ENCODE measurements at places on chromosomes 7 and 10.
A peak's percentile ranks its signal among the peaks of the same experiment; 100 is the strongest.

GRCh38 chr10:29392376-29393021, 103.6 kb downstream of the LYZL1 start:
- DNase-seq = peak; percentile 46

DNA sequence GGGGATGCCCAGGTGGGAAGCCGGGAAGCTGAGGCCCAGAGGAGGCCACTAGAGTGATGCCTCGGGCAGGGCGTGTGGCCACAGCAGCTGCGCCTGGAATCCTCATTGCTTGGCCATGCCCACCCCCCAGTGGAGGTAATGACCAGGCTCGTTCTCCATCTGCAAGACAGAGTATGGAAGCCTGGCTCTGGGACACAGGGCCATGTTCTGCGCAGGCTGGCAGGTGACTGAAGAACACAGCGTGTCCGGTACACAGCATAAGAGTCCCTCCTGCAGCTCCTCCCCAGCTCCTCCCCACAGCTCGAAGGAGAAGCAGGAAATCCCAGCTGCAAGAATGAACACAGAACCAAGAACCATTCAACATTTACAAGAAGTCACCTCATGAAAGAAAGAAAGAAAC, 64.8 kb downstream of the SMURF1 start:
- no peak for DNase-seq

DNA sequence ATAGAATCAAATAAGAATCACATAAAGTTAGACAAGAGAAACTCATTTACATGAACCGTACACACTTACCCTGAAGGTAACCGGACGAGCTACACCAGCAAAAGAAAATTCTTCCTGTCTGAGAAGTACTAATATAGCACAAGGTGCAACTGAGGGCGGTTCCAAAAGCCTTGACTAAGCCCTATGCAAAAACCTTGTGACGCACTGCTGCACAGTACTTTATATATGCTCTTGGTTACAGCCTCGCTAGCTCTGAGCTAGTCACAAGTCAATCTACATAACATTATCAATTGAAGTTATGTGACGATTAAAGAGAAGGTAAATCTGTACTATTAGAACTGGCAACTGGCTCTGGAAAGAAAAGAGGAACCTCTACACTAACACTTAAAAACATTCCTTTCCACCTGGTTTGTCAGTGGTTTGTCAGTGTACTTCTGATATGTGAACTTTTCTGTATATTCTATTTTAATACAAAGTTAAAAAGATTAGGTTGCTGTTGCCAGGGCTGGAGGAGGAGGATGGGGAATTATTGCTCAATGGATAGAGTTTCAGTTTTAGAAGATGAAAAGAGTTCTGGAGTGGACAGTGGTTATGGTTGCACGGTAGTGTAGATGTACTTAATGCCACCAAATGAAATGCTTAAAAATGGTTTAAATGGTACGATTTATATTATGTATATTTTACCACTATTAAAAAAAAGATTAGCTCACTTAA, 21.6 kb downstream of the NT5C3A start:
- no peak for DNase-seq

- DNase-seq = no peak
Measured at GRCh38 chr10:123494301-123494808, 171.8 kb upstream of the GPR26 start.

DNA sequence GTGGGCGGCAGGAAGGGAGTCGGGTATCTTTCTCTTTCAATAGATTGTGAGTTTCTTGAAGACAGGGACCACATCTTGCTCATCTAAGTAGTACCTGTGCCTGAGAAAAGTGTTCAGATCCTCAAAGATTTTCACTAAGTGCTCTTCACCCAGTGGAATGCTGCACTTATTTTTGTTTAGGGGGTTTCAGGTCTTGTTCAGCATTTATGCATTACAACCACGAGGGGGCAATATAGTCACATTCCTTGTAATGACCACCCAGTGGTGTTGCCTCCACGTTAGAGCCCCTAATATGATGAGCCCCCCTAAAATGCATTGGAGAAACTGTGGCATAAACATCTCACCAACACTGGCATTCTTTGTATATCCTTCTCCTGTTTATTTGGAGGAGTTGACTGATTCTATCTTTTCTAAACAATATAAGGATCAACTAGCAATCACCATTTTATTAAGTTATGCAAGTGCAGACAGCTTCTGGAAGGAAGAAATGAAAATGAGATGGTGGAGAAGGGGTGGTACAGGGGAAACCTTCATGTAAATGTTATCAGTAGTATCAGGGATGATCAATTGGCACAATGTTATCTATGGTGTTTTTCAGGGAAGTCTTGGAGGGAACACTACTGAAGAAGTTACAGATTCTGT, 3.1 kb upstream of the PAPSS2 start:
- peak; percentile 61 for DNase-seq

GRCh38 chr7:130418306-130418705, 22.5 kb downstream of the CEP41 start:
- DNase-seq = no peak

DNA sequence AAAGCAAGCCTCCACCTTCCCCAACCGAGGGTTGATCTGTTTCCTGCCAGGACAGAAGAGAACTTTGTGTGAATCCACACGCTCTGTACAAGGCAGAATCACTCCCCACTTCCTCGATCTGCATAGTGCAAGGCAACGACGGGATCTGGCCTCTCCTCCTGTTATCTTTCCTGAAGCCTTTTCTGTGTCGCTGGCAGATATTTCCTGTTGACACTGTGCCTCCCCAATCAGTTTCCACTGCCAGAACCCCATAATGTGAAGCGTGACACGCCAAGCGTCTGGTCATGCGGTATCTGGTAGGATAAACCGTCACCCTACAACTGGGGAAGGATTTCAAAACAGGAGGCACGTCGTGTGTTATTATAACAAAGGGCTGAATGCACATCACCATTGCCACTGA, 57.2 kb downstream of the FAM171A1 start:
- no peak for DNase-seq

GRCh38 chr10:120738658-120739057, 112.5 kb upstream of the WDR11 start:
- DNase-seq = no peak

DNA sequence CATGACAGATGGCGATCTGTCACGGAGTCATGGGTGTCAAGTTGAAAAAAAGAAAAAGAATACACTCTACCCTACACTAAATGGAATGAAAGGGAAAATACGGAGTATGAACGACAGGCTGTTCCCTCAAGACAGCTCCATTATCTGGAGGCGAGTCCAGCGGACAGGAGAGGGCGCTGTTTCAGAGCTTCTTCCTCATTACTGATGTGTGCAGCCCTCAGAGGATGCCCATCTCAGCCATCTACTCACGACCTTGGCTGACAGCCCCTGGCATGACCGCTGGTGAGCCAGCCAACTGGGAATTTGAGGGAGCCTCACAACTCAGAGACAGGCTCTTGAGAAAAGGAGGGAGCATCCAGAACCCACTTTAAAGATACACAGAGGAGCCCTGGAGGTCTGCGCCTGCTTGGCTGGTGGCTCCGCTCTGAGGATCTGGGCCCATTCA, 49.6 kb upstream of the SMNDC1 start:
- DNase-seq = peak; percentile 87

- DNase-seq = no peak
Measured at GRCh38 chr7:44798649-44799305, 2.3 kb downstream of the PPIA start.

DNA sequence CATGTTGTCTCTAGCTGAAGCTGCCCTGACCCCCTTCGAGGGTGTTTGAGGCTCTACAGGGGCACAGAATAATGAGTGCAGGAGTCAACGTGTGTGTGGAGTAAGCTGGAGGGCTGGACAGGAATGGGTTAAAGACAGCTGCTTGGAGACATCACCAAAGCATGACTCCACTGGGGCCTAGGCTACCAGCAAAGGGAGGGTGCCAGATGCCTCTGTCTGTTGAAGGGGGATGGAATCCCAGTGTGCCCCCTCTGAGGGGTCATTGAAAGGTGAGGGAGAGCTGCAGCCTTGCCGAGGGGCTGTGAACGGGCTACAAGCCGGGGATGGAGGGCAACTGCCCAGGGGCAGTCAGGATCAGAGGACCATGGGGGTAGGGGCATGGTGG, 51.7 kb upstream of the PODXL start:
- DNase-seq = no peak

DNA sequence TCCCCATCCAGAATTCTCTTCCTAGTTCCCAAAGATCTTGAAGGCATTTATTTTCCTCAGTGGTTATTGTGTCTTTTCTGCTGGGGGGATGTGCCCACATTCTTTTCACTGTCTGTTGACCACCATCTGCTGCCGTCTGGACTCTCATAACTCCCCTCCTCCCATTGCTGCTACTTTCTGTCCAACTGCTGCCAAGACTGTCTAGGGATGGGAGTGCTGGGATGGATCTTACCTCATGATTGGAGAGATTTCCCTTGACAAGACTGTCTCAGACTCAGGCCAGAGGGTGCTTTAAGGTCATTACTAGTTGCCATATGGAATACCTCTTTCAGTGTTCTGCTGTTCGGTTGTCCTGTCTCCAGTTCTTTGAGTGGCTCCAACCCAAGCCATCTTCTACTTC, 141.6 kb downstream of the C1GALT1 start:
- DNase-seq = no peak

All from astrocyte of the spinal cord (primary cell).